Articular chondrocyte of knee joint (primary cell): ENCODE measurements at places on chromosomes 16 and 17. TPM values are rescaled to one million over a fixed set of nuclear protein-coding genes. Genes with fewer than 3 reads are reported as not detected.

PLK1 gene
- 12.8 and 14.9 TPM in 2 replicates for total RNA-seq

PRKCB gene
- 0.11 and 0.52 TPM in 2 replicates for total RNA-seq

GNGT2 gene
- total RNA-seq, result 0.39 TPM in 1 of 2 replicates, not detected in the other

PPP1R1B gene
- total RNA-seq, result not detected in 2 replicates

CSF3 gene
- not detected in 2 replicates for total RNA-seq

MGRN1 gene
- total RNA-seq, result 37.2 and 42.9 TPM in 2 replicates

GAS7 gene
- total RNA-seq, result 11.2 and 15.8 TPM in 2 replicates

OR3A3 gene
- total RNA-seq, result not detected in 2 replicates

PRSS33 gene
- total RNA-seq, result not detected in 2 replicates

ZP2 gene
- total RNA-seq, result not detected in 2 replicates

PIGW gene
- 4.5 and 10.2 TPM in 2 replicates for total RNA-seq

COTL1 gene
- 180 and 195 TPM in 2 replicates for total RNA-seq

HBA2 gene
- not detected in 2 replicates for total RNA-seq

SLC52A1 gene
- not detected in 2 replicates for total RNA-seq

EVPLL gene
- not detected in 2 replicates for total RNA-seq

SNX20 gene
- total RNA-seq, result not detected in 2 replicates

STX1B gene
- 1.4 and 2.1 TPM in 2 replicates for total RNA-seq

PYY gene
- 0.11 and 0.13 TPM in 2 replicates for total RNA-seq

SPEM1 gene
- total RNA-seq, result not detected in 2 replicates

CD300LB gene
- not detected in 2 replicates for total RNA-seq

KRTAP9-8 gene
- not detected in 2 replicates for total RNA-seq

SPATA22 gene
- 1.3 TPM in 1 of 2 replicates, not detected in the other for total RNA-seq

PSMC5 gene
- total RNA-seq, result 69.6 and 74.1 TPM in 2 replicates

HLF gene
- total RNA-seq, result 0.22 and 0.26 TPM in 2 replicates

ABCA10 gene
- 1.2 and 2.9 TPM in 2 replicates for total RNA-seq

KRTAP4-3 gene
- not detected in 2 replicates for total RNA-seq

PRSS22 gene
- total RNA-seq, result not detected in 2 replicates

TPSAB1 gene
- not detected in 2 replicates for total RNA-seq

CFAP119 gene
- total RNA-seq, result 2.1 and 2.2 TPM in 2 replicates

TTYH2 gene
- 1.3 and 1.8 TPM in 2 replicates for total RNA-seq

CCDC78 gene
- total RNA-seq, result 0.97 and 1.3 TPM in 2 replicates

FA2H gene
- total RNA-seq, result not detected in 2 replicates

ZNF200 gene
- 9.3 and 9.8 TPM in 2 replicates for total RNA-seq

STRADA gene
- 31.2 and 37.6 TPM in 2 replicates for total RNA-seq

HBZ gene
- not detected in 2 replicates for total RNA-seq

DOC2A gene
- total RNA-seq, result under 0.01 and 0.13 TPM in 2 replicates

LHX1 gene
- total RNA-seq, result not detected in 2 replicates

KRT36 gene
- total RNA-seq, result not detected in 2 replicates

PGP gene
- total RNA-seq, result 5.7 and 6.1 TPM in 2 replicates

SARM1 gene
- 12.5 and 14.1 TPM in 2 replicates for total RNA-seq

CSNK2A2 gene
- 39.7 and 45.1 TPM in 2 replicates for total RNA-seq

CTRL gene
- 0.13 and 0.32 TPM in 2 replicates for total RNA-seq

KRT31 gene
- not detected in 2 replicates for total RNA-seq

SECTM1 gene
- total RNA-seq, result 4.2 and 7.7 TPM in 2 replicates

NACA2 gene
- total RNA-seq, result 0.13 and 0.22 TPM in 2 replicates

USP31 gene
- 7.4 and 7.6 TPM in 2 replicates for total RNA-seq

FOXL1 gene
- 2.2 and 2.3 TPM in 2 replicates for total RNA-seq

CCL8 gene
- total RNA-seq, result 0.97 and 1.2 TPM in 2 replicates

HOXB1 gene
- not detected in 2 replicates for total RNA-seq

USP43 gene
- total RNA-seq, result 0.26 and 0.32 TPM in 2 replicates

CMTM2 gene
- not detected in 2 replicates for total RNA-seq
